Stimulated activated CD4-positive, alpha-beta T cell treated with anti-CD3 and anti-CD28 coated beads, Interleukin-1b, Interleukin-23, amount 100 ng/mL, for 48 hours (primary cell): ENCODE measurements at places on chromosomes 16 and 17.
A peak's percentile ranks its signal among the peaks of the same experiment; 100 is the strongest.

DNA sequence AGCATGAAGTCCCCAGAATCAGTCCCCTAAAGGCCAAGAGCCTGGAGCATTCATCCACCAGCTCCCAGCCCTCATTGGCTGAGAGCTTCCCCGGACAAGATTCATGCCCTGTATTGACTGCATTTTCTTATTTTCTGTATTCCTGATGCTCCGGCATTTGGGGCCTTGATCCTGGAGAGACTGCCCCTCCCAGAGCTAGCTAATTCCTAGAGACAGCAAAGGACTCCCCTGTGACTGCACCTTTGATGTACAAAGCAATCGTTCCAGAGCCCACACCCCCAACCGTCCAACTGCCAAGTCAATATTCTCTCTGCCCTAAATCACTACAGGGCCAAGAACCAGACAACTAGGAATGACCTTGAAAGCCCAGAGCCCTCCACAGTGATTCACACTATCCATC is 93.4 kb upstream of the CDH5 start:
- DNase-seq = no peak

- no peak for DNase-seq
Measured at GRCh38 chr17:39887078-39887477, 19.1 kb downstream of the ZPBP2 start.

DNA sequence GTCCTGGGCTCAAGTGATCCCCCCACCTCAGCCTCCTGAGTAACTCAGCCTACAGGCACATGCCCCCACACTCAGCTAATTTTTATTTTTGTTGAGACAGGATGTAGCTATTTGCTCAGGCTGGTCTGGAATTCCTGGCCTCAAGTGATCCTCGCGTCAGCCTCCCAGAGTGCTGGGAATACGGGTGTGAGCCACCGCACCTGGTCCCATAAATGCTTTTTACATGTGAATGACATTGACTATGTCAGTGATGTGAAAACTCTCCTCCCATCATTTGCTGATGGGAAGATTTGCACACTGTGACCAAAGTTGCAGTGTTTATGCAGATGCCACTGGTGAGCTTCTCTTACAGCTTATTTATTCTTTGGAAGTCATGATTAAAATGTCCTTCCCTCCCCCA is 15.0 kb downstream of the PLCD3 start:
- DNase-seq = no peak

DNA sequence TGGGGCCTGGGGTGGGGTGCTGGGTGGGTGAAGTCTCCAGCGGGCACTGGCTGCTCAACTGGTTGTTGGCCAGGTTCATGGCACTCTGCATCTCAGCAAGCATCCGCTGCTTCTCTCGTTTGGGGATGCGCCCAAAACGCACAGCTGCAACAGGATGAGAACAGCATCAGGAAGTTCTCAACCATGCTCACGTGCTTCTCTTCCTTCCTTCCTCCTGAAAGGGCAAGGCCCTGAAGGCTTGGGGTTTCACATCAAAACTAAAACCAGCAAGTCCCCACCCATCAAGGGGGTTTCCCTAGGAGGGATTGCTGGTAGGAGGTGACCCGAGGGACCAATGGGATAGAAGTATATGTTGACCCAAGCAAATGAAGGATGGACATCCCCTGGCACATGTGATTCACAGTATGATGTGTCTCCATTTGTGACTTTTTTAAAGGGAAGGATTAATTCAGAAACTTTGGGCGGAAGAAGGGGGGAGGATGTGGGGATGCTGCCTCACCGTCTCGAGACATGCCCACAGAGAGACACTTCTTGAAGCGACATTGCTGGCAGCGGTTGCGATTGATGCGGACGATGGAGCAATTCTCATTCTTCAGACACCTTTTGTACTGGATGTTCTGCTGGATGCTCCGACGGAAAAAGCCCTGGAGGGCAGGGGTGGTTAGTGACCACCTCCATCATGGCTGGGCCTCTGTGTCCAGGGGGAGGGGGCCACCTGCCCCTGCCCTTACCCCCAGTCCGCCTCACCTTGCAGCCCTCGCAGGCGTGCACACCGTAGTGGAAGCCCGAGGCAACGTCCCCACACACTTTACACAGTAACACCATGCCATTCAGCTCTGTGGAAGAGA is 4.2 kb downstream of the NR1D1 start:
- peak; percentile 89 for DNase-seq

GRCh38 chr17:40035162-40035559 is 19.0 kb downstream of the MED24 start:
- DNase-seq = no peak

DNA sequence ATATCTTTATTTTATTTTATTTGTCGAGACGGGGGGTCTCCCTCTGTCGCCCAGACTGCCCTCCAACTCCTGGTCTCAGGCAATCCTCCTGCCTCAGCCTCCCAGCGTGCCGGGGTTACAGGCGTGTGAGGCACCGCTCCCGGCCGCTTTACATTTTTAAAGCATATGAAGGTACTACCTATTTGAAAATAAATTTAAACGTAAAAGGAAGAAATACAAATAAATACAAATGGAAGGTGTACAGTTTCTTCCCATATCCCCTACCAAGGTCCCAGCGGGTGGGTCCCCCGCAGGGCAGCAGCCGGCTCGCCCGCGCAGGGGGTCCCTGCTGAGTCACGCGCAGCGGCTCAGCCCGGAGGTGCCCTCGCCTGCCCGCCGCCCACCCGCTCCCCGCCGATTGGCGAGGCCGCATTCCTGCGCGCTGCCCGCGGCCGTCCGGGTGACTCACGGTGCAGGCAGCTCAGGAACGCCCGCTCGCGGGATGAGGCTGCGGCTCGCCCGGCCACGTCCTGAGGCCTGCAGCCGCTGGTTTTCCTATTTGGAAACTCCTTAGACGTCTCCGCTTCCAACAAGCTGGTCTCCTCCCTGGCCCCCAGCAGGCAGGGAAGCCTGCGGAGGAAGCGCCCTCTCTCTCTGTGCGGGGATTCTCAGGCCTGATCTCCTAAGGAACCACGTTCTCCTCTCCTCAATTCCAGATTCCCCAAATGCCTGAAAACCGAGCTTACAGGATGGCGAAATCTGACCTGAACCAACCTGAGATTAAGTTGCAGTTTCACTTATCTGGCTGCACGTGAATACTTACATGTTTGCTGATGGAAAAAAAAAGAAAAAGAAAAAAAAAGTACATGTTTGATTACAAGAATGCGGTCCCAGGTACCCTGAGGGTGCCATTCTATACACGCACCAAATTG is 54.8 kb upstream of the MAP3K14 start:
- peak; percentile 47 for DNase-seq

DNA sequence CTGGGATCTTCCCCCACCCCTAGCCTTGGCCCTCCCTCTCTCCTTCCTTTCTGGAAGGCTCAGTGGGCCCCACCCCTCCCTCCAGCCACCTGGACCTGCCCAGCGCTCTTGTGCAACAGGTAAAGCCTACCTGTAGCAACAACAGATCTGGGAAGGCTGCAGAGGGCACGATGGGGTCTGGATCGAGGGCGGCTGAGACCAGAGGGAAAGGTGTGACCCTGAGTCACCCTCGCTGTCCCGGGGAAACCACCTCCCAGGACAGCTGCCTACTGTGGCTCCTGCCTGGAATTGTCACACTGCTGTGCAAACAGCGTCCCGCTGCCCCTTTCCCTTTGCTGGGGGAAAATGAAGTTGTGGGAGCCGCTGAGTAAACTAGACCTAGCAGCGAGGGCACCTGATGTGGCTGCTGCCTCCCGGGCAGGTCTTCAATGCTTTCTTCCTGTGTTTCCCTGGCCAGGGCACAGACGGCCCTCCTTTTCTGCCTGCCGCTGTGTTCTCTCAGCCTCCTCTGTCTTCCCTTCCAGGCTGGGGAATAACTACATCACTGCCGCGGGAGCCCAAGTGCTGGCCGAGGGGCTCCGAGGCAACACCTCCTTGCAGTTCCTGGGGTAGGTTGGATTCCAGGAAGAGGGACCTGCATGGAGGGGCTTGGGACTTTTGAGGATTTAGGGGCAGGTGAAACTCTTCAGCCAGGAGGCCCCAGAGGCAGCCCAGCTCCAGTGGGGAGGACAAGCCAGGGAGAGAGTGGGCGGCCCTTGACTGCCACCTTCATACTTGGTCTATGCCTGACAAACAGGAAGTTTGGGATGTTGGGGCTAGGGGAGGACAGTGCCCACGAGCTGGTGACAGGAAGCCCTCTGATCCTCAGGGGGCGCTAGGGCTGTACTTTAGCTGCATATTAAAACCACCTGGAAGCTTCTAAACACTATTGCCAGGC is 22.2 kb upstream of the CYLD start:
- DNase-seq = no peak

DNA sequence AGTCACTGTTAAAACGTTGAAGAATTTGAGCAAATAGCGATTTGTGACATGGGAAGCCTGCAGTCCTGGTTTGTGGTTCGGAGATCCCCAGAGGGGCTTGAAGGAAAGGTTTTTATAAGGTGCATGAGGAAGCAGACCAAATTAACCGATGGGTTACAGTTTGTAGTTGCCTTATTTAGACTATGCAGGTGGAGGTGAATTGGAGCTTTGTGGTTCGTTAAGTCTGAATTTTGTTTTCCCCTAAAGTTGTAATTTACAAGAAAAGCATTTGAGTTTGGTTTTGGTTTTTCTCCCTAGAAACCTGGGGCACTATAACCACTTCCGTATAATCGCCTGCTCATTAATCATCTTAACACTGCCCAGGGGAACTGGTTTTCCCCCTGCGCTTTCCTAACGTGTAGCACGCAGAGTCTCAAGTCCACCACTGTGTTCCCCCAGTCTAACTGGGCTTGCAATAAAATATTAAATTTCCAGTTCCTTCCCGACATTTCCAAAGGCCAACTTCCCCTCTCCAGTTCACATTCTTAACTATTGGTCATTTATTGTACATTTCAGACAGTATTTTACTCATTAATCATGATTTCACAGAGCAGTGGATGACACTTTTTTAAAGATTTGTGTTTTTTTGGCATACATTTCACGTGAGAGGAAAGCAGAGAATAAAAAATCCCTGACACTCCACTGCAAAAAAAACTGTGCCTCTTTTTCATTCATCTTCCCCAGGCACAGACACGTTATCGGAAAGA is 932 bp downstream of the ZNF267 start:
- no peak for DNase-seq

DNA sequence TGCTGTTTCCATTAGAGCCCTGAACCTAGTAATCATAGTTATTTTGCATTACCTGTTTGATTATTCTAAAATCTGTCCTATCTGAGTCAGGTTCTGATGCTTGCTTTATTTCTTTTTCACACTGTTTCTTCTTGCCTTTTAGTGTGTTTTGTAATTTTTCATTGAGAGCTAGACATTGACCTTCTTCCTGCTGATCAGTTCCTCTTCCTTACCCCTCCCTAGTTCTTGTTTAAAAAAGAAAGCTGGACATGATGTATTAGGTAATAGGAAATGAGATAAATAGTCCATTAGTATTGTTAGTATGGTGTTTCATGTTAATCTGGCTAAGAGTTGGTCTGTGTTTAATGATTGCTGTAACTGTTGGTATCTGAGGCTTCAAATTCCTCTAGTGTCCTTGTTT is 13.4 kb downstream of the WWP2 start:
- no peak for DNase-seq

DNA sequence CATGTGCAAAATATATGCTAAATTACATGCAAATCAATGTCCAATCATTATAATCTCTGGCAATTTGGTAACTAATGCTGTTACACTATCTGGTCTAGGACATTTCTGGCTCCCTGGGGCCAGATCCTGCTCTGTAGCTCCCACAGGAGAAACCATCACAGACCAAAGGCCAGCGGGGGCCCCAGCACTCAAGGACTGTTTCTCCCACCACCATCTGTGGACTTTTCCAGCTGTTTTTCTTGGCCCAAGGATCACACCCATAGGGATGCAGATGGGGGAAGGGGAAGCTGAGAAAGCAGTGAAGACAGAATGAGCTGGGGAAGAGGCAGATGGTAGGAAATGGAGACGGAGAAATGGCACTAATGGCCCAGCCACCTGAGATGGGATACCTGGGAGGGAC is at the start of gene HIGD1B:
Gene HIGD1B, plus strand, starts transcription at position 298 of the 400 bp plus-strand sequence. CDS start 270 bp downstream, outside the sequence.
- DNase-seq = no peak

GRCh38 chr16:88813269-88814143 is 1.8 kb upstream of the APRT start:
- DNase-seq = no peak

- DNase-seq = no peak
Measured at GRCh38 chr16:79325226-79325945, 275.2 kb downstream of the MAF start.

DNA sequence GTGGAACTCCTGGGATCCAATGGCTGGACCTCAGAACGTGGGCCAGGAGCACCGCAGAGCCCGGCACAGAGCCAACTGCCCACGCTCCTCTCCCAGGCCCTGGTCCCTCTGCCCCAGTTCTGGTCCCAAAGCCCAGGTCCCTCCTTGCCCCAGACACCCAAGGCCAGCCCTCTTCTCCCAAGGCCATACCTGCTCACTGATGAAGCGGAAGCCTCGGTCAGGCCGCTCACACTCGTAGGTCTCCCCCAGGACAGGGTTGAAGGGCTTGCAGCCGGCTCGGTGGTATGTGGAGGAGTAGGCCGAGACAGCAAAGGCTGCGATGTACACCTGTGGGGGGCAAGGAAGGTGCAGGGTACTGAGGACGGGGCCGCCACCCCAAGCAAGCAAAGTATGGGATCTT is 8.5 kb downstream of the OSBPL7 start:
- DNase-seq = no peak

- no peak for DNase-seq
Measured at GRCh38 chr16:9007177-9007794, 43.6 kb upstream of the USP7 start.

GRCh38 chr17:79798299-79799173 is 1.7 kb upstream of the CBX8 start:
- DNase-seq = no peak

- no peak for DNase-seq
Measured at GRCh38 chr17:80819422-80820164, 172.0 kb upstream of the CHMP6 start.

- DNase-seq = no peak
Measured at GRCh38 chr17:62663304-62663703, 35.8 kb downstream of the MRC2 start.

DNA sequence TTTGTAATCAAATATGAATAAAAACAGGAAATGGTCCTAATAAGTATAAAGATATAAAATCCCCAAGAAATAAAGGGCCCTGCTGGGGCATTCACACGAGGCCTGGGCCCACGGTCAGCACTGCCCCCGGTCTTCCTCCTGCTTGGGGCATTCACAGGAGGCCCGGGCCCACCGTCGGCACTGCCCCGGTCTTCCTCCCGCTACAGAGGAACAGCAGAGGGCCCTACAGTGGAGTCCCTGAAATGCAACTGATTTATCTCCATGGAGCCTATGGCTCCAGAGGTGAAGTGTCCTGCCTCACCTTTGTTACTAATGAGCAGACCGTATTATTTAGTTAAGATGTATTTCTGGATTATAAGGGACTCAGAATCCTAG is 46.5 kb downstream of the MAP1LC3B start:
- no peak for DNase-seq
